ENCODE measurements at places on chromosomes 7 and 10.

- no peak for DNase-seq
Measured at GRCh38 chr7:133513608-133514007, 260.7 kb downstream of the EXOC4 start.

- no peak for DNase-seq
Measured at GRCh38 chr7:38105874-38106483, 72.1 kb upstream of the STARD3NL start.

DNA sequence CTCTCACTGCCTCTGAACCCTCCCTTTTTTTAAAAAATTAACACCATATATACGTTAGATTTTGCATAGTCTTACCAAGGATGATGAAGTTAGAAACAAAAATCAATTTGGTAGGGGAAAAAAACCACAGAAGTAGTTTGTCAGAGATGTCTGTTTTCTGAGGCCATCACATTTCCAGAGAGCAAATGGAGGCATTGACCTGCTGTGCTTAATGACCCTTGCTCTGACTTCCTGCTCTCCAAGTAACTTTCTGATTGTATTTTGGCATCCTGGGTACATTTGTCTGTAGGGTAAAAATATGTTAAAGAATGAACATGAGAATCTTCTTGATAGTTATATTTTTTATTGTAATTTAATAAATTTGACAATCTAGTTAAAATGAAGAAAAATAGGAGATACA is 140.2 kb downstream of the LCOR start:
- DNase-seq, result no peak

DNA sequence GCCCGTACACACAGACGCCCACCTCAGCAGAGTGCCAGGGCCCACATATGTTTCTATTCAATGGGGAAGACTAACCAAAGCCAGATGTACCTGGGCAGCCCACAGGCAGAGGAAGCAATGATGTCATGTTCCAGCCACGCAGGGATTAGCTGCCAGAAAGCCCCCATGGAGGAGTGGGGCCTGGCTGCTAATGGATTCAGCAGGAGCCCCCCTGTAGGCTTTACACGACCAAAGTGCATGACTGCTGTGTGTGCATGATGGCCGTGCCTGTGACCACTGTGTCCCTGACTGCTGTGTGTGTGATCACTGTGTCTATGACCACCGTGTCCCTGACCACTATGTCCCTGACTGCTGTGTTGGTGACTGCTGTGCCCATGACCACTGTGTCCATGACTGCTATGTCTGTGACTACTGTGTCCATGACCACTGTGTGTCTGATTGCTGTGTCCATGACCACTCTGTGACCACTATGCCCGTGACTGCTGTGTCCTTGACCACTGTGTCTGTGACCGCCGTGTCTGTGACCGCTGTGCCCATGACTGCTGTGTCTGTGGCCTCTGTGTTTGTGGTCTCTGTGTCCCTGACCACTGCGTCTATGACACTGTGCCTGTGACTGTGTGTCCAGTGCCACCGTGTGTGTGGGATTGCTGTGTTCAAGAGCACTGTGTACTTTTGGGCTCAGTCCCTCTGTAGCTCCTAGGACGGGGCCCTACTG is 409.3 kb downstream of the RPS24 start:
- DNase-seq, result no peak

DNA sequence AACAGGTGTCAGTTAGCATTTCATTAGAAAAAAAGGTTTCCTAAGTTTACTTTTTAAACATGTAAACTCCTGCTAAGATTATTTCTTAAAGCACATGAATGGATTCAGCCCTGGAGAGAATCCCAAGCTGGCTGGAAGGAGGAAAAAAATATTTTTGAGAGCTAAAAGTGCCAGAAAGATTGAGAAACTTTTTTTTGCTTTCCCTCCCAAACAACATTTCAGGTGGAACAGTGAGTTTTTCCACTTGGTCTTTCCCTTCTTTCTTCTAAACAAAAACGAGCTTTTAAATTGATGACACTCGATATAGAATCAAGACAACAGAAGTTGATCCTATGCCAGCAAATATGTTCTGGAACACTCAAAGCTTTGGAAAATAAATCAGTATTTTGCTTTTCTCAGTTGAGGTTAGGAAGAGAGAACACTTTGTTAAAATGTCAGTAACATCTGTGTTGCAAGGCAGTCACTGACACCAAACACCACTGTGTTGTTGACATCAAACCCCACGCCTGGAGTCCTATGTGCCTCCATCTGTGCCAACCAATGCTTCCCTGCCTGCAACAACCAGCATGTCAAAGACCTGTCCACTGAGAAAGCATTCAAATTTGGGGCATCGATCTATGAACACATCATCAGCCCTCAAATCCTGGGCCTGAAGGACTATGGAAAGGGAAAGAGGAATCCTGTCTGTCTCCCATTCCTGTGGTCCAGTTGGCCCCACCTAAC is 22.9 kb upstream of the INSIG1 start:
- DNase-seq, result no peak

- DNase-seq, result no peak
Measured at GRCh38 chr10:69842882-69843281, 41.2 kb downstream of the COL13A1 start.

DNA sequence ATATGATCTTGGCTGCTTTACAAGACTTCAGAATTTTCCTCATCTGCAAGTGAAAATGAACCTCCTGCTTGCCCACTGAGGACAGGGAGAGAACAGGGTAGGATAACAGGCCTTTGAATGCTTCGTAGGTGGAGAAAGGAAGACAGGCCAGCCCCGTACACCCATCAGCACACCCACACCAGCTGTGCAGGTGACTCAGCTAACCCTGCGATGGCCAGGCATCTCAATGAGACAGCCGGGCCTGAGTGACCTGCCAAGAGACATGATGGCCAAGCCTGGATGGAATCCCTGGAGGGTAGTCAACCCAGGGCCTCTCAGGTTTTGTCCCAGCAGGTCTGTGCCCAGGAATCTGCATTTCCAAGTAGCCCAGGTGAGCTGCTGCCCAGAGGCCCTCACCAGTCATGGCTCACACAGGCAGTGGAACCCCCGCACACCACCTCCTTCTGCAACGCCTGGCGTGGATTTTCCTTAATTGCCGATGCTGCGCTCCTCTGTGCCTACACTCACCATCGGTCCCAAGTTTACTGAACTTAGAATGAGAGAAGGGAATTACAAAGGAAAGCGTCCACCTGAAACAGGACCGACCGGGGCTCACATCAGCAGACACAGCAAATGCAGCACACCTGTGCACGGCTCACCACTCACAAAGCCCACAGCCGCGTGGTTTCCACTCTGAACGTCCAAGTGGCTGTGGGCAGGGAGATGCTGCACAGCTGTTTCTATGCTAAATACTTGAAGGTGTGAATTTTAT is 163.7 kb downstream of the DIP2C start:
- DNase-seq, result no peak

GRCh38 chr7:121562259-121562658 is 166.2 kb upstream of the FAM3C start:
- DNase-seq, result no peak

- DNase-seq, result peak; percentile 28
Measured at GRCh38 chr7:28922624-28923331, 35.4 kb downstream of the TRIL start.

DNA sequence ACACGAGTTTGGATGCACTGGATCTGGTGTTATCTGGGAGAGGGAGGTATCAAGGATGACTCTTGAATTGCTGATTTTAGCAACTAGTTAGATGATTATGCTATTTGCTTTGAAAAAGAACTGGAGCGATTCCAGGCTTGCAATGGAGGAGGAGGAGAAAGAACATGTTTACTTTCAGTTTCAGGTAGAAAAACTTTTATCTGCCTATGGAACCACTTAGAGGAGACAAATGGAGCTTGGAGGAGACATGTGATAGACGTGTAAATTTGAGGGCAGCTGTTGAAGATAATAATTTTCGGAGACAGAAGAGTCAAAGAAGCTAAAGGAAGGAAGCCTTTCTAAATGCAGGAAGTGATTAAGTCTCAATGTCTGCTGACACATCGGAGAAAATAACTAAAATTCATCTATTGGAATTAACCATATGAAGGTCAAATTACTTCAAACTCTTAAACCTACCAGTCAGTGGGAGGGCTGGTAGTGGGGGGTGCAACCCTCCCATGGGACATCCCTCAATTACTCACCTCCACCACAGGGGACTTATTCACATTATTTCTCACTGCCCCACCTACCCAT is 56.4 kb upstream of the GNAI1 start:
- DNase-seq, result no peak

GRCh38 chr7:82393076-82393839 is 50.3 kb downstream of the CACNA2D1 start:
- DNase-seq, result no peak

DNA sequence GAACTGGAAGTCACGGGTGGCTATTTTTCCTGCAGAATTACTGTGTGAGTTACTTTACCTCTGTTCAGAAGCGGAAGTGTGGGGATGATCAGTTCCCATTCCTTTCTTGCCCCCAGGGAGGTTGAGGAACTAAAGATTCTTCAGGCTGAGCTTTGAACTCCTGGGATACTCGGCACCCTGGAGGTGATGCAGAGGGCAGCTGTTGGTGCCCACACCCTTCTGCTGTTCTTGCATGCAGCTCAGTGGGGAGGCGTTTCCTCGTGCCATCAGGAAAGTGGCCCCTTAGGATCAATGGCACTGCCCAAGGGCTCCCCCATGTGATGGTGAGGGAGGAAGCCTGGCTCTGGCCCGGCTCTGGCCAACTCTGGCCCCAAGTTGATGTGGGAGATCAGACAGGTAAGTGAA is 44.7 kb upstream of the MXI1 start:
- DNase-seq, result no peak

DNA sequence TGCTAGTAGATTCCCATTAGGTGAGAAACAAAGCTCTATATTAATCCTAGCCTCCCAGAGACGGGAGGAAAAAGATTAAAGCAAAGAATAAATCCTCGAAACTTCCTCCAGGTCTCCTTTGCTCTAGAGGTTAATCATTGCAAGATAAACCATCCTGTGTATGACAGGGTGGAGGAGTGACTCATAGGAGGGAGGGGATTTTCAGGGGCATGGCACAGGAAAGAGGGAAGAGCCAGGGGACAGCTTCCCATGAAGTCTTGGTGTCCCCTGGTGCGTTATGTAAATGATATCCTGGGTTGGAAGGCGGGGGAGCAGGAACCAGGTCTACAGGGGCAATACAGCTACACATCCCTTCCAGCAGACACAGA is 780 bp downstream of the CYP3A5 start:
- no peak for DNase-seq

- DNase-seq, result no peak
Measured at GRCh38 chr10:16259726-16260125, 177.1 kb upstream of the PTER start.
